Activated CD4-positive, alpha-beta T cell treated with anti-CD3 and anti-CD28 coated beads, Interleukin-2, amount 50 U/mL, for 4 hours (primary cell): ENCODE measurements at places on chromosomes 2 and 18.

DNA sequence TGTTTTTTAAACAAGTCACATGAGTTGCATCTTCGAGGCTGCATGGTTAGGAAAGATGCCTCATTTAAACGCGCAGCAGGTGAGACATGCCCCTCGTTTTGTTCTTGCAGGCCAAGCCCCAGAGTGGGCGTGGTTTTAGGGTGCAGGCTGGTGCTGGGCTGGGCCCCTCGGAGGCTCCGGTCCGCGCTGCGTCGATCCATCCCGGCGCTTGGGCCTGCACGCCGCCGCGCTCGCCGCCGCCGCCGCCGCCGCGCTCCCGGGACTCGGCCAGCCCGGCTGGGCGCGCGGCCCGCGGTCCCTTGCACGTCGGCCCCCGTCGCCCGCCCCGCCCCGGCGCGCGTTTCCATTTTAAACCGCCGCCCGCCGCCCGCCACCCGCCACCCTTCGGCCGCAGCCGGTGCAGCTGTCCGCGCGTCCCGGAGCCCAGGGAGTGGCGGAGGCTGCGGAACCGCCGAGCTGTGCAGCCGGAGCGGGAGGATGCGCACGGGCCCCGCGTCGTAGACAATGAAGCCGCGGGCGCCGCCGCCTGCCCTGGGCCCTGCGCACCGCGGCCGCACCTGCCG lies 175.5 kb downstream of the AGAP1 start:
- DNase-seq = no peak

GRCh38 chr2:70556608-70557007 lies 3.0 kb upstream of the TGFA start:
- DNase-seq = no peak

GRCh38 chr18:63365876-63366212 lies 1.2 kb downstream of the KDSR start:
- no peak for DNase-seq

- peak; percentile 18 for DNase-seq
These were observed 542 bp upstream of the CNNM3 start for GRCh38 chr2:96815326-96816126.

DNA sequence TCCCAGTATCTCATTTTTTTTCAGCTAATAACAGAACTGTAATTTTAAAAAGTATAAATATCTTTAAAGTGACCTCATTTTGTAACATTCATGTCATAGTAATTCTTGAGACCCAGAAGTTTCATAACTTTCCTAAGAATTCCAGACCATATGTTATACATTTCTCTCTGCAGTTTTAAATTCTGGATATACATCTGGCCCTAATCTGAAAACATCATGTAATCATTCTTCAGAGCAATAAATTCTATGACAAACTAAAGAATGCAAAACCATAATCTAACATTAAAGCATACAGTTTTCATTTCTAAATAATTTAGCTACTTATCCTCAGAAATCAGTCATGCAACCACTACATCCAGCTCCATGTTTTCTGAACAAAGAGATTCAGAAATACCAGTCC lies 198.3 kb upstream of the SLC35G4 start:
- no peak for DNase-seq

GRCh38 chr2:26612522-26613240 lies 28.5 kb downstream of the CIB4 start:
- DNase-seq = no peak

- no peak for DNase-seq
These were observed 82.1 kb downstream of the BIN1 start for GRCh38 chr2:127024769-127025358.

DNA sequence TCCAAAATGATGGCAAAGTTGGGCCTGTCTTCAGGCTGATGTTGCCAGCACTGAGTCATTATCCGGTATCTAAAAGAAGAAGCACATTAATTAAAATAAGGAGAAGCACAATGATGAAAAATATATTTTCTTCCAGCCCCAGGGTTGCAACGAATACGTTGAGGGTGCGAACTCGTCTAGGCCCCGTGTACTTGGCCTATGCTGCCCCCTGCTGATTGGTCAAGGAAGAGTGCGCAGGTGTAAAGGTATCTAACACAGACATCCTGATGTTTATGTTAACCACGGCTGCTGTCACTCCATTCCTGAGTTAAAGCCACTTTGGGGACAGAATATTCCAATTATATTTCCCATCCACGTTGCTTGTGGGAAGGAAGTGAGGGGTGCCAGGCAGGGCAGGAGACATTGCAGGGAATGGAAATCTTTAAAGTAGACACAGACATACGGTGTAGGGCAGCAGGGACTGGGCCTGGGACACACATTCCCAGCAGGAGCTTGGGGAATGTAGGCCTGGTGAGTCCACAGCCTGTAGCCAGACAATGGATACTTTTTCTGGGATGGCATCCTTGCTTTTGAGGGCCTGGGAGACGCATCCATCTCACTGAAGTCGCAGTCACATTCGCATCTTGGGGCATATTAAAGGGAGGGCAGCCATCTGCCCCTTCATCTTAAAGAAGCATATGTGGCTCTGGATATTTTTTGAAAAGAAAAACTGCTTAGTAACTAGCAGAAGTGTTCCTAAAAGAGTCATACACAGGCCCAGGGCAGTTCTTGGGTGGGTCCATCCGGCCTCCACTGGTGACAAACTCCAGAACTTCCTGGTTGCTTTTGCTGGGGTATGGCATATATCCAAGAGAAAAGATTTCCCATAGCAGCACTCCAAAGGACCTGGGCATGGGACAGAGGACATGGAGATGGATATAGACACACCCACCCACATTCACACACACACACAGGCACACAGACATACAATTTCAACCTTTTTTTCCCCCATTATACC lies 81.9 kb downstream of the CLIP4 start:
- DNase-seq = peak; percentile 75

DNA sequence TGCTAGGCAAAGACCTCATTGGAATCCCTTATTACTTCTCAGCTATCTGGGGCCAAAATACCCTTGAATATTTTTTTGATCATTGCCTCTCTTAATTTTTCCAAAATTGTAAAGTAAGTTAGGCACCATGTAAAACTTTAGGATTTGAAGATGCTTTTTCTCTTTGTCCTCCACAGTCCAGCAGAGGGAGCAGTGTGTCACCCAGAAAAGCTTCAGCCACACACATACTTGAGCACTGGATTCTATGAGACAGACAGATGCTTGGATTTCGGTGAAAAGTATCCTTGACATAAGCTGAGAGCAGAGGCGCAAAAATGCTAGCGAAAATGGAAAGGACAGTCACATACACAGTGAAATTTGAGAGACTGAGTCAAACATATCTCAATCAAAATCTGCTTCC lies 74.7 kb upstream of the KCNJ3 start:
- DNase-seq = no peak

DNA sequence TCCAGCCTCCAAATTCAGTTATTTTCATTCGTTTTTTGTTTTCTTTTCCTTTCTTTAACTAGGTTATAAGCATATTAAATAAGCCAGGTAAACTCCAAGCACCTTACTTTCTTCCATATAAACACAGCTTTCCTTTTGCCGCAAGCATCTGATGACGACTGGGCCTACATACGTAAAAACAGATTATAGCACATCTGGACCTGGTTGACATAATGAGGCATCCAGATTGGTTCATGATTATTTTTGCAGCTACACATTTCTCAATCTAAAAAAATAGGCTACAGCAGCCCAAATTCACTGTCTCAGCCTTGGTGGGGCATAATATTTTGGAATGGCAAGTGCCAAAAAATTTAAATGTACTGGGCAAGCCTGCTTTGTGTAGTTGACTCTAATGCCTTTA lies 7.7 kb downstream of the CYP1B1 start:
- no peak for DNase-seq

GRCh38 chr2:40374543-40375240 lies 77.2 kb downstream of the SLC8A1 start:
- DNase-seq = no peak

DNA sequence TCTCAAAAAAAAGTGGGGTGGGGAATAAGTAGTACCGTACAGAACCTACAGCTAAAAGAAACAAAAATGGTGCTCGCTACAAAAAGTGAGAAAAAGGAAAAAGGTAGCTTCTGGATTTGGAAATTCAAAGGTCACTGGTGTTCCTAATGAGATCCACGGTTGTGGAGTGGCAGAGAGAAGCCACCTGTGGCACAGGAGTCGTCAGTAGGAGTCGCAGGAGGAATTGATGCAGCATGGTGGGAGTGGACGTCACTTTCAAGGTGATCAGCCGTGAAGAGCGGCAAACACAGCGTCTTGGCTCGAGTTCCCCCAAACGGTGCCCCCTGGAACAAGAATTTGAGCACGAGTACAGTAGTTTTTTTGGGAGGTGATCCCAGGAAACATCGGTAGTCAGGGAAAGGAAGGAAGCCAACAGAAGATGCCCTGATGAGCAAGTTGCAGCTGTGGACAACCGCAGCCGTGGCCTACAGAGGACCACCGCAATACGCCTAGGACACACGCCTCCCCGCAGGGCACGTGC lies 1.4 kb upstream of the TTL start:
- no peak for DNase-seq

GRCh38 chr2:98772536-98772935 lies 41.6 kb upstream of the MGAT4A start:
- DNase-seq = no peak

DNA sequence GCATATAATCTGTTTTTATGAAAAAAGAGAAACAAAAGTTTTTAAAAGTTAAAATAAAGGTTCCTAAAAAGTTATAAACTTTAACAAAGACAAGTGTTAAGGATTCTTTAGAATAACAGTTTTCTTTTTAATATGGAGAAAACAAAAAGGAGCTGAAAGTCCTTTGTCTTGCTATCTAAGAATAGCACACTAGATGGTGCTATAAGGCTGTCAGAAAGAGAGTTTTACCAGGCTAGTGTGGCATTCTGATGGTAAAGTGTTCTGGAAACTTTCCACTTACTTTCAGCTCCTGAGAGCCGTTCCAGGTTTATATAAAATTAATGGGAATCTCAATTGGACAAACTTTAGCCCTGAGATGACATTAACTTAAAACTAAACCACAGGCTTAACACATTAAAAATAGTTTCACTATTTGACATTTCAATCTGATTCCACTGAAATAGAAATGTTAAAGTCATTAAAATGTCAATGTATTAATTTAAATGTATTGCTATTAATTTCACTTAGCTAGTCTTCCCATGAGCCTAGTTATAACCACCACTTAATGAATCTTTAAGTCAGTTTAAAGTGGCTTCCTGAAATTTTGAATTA lies 3.7 kb downstream of the FBXO48 start:
- DNase-seq = no peak

- no peak for DNase-seq
These were observed 5.3 kb upstream of the FOSL2 start for GRCh38 chr2:28387082-28387960.

DNA sequence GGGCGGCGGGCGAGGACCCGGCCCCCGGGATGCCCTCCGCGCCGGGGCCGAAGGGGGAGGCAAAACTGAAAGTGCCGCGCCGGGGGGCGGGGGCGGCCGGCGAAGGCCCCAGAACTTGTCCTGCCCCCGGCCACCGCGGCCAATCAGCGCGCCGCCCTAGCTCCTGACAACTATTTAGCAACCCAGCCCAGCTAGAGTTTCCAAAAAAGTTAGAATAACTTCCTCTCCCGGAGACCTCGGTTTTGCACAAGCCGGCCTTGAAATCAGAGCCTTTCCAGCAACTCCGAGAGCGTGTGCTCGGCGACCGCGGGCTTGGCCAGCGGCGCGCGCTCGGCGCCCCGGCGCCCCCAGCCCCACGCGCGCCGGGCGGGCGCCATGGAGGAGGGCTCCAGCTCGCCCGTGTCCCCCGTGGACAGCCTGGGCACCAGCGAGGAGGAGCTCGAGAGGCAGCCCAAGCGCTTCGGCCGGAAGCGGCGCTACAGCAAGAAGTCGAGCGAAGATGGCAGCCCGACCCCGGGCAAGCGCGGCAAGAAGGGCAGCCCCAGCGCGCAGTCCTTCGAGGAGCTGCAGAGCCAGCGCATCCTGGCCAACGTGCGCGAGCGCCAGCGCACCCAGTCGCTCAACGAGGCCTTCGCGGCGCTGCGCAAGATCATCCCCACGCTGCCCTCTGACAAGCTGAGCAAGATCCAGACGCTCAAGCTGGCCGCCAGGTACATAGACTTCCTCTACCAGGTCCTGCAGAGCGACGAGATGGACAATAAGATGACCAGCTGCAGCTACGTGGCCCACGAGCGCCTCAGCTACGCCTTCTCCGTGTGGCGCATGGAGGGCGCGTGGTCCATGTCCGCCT lies at the start of gene TWIST2:
Gene TWIST2, plus strand, starts transcription at position 245 of the 850 bp plus-strand sequence. Its CDS starts 131 bp downstream, at position 376.
- no peak for DNase-seq

- DNase-seq = no peak
These were observed 553.3 kb downstream of the ARHGAP15 start for GRCh38 chr2:143682436-143683055.

GRCh38 chr18:73563901-73564472 lies 583.6 kb downstream of the FBXO15 start:
- no peak for DNase-seq

DNA sequence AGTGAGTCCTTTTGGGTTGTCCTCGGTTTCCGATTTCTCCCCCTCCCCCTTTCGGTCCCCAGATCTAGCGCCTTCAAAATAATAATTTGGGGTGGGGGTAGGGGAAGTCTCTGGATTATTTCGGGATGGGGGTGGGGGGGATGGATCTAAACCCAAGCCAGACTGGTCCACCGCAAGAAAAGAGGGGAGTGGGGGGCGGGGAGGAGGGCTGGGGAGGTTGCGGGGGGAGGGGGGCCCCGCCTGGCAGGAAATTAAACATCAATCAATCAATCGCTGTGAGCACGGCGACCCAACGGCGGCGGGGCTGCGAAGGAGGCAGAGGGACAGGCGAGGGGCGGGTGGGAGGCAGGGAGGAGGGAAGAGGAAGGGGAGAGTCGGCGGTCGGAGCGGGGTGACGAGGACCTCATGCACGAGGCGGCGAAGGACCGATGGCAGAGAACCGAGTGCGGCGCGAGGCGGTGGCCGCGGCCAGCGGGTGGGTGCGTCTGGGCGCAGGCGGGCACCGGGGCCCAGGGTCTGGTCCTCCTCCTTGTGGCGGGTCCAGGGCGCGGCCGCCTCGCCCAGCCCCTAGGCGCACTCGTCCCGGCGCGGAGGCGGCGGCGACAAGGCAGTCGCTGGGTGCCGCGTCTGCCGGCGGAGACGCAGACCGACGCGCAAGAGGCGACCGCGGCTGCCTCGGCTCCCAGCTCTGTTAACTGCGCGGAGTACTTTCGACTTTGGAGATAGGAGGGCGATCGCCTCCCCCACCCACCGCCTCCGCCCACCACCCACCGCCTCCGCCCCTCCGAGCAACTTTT lies 468 bp upstream of the SATB2 start:
- DNase-seq = no peak

GRCh38 chr18:10579079-10579867 lies 53.4 kb downstream of the NAPG start:
- no peak for DNase-seq

DNA sequence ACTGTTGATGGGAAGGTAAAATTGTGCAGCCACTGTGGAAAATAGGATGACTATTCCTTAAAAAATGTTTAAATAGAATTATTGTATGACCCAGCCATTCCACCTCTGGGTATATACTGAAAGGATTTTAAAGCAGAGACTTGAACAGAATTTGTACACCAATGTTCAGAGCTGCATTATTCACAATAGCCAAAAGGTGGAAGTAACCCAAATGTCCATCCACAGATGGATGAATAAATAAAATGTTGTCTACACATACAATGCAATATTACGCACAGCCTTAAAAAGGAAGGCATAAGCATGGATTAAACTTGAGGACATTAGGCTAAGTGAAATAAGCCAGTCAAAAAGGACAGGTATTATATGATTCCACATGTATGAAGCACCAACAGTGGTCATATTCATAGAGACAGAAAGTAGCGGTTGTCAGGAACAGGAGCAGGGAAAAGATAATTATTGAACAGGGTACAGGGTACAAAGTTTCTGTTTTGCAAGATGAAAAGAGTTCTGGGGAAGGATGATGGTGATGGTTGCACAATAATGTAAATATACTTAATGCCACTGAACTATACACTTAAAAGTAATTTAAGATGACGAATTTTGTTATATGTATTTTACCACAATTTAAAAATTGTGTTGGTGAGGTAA lies 39.4 kb downstream of the EVA1A start:
- no peak for DNase-seq
